Right renal pelvis (tissue), 4 donors: ENCODE measurements at places on chromosomes 5 and 9. TPM values are rescaled to one million over a fixed set of nuclear protein-coding genes. Genes with fewer than 3 reads are reported as not detected.

The NTRK2 gene
- polyA plus RNA-seq, result 101 TPM

The PRELID1 gene
- 153 TPM for polyA plus RNA-seq

The ANKRD18A gene
- 4.7 TPM for polyA plus RNA-seq

The TPM2 gene
- 167 TPM for polyA plus RNA-seq
